ACHN (cell line): ENCODE measurements at places on chromosomes 3 and 15.

- no peak for DNase-seq
Observed at GRCh38 chr3:59425942-59426341, 376.1 kb upstream of the CFAP20DC start.

- DNase-seq: peak; percentile 24
Observed at GRCh38 chr3:46943237-46944187, 33.0 kb downstream of the CCDC12 start.

DNA sequence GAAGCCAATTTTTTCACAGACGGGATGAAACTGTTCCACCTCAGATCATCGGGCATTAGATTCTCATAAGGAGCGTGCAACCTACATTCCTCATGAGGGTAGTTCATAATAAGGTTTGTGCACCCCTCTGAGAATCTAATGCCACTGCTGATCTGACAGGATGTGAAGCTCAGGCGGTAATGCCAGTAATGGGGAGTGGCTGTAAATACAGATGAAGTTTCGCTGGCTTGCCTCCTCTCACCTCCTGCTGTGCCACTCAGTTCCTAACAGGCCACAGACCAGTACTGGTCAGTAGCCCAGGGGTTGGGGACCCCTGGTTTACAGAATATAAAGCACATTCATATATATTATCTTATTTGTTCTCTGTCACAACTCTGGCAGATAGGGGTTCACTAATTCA, 2.1 kb upstream of the LIMD1 start:
- no peak for DNase-seq

- DNase-seq: no peak
Observed at GRCh38 chr3:78734048-78734637, 1033.7 kb downstream of the ROBO1 start.

GRCh38 chr15:62631076-62631724, 411.3 kb upstream of the TPM1 start:
- no peak for DNase-seq

DNA sequence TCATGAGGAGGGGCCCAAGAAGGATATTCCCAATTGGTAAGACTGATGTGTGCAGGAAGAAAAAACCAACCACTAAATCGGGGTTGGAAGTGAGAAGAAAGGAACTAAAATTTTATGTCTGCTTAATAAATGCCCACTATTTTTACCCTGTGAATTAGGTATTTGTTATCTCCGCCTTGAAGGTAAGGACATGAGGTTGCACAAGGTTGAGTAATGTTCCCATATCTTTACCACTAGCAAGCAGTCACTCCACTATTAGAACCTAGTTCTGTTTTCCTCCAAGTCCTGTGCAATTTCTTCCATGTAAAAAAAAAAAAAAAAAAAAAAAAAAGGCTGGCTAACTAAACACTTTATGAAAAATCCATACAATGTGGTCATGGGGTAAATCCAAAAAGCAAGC, 318.5 kb upstream of the SLCO3A1 start:
- DNase-seq: no peak

GRCh38 chr15:94324835-94325767, 93.7 kb downstream of the MCTP2 start:
- DNase-seq: no peak

DNA sequence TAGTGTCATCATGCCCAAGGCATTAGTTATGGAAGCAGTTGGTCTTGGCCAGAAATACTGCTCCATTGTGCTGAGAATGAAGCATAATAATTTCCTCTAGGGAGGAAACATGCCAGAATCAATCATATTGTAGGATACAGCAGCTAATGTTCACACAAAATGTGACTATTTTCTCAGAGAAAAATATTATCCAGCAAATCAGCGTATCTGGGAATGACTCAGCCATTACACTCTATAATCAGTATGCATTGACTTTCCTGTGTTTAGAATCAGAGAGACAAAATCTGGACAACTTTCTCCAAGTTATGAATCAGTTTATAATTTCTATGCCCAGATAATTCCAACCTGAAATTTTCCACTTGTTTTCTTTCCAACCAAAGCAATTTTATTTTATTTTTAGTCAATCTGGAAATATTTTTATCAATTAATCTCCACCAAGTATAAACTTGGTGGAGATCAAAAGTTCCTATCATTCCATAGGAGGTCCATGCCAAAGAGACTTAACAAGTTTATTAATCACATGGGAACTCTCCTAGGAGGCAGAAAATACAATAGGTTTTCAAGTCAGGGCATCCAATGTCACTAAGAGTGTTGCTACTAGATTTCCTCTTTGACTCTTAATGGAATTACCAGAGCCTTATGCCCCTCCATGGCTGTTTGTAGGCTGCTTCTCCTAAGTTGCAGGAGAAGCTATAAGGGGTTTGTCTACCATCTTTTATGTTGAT, 36.4 kb downstream of the SUCNR1 start:
- no peak for DNase-seq

GRCh38 chr3:195407531-195408409, 35.0 kb downstream of the ACAP2 start:
- no peak for DNase-seq

GRCh38 chr15:89835176-89835564, 20.5 kb upstream of the ANPEP start:
- no peak for DNase-seq

GRCh38 chr3:165464736-165465135, 268.6 kb upstream of the SLITRK3 start:
- DNase-seq: no peak

- DNase-seq: no peak
Observed at GRCh38 chr15:101613130-101614000, 38.8 kb downstream of the TM2D3 start.

GRCh38 chr15:64071931-64072765, 21.5 kb downstream of the CIAO2A start:
- DNase-seq: peak; percentile 11

- DNase-seq: no peak
Observed at GRCh38 chr3:49412632-49413337, 562 bp downstream of the TCTA start.

- no peak for DNase-seq
Observed at GRCh38 chr3:58204720-58205119, 6.1 kb downstream of the DNASE1L3 start.

- peak; percentile 8 for DNase-seq
Observed at GRCh38 chr3:107846279-107846852, 244.5 kb downstream of the CD47 start.

DNA sequence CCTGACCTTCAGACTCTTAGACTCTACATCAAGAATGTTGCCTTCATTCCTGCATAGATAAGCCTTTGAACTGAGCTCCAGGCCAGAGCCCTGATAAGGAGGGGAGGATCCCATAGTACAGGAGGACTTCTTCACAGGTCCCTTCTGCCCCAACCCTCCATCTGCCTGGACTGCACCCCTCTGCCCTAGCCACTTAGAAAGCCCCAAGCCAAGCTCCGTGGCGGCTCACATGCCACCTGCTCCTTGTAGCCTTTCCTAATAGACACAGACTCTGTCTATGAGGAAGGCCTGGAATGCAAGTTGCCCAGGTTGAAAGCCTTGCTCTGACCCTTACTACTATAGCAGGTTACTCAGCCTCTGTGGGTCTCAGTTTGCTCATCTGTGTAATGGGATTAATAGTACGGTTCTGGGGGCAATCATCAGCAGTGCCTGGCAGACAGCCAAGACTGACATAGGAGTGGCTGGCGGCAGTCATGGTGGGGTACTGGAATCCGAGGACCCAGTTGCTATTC, 11.6 kb downstream of the PCSK6 start:
- DNase-seq: no peak

DNA sequence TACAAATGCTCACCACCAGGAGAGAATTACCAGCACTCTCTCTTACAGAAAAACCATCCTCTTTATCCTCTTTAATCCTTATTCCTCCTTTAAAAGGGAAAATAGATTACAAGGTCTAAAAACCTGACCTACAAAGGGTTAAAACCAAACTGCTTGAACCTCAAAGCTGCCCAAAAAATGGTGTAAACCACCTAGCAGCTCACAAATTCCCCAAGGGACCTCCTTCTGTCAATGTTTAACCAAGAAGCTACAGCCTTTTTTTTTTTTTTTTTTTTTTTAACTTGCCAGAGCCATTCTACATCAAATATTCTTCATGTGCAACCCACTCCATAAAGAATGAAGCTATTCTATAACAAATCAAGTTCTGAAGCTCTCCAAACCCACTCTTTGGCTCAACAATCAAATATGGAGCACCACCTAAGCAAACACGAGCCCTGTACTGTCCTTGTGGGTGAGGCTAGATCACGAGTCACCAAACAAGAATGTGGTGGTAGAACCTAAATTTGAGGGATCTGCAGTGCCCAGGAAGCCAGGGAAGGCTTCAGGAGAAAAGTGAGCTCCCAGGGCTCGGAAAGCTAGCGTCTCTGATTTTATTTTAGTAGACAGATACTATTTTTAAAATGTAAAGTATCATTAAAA, 20.1 kb downstream of the OSBPL10 start:
- DNase-seq: peak; percentile 81

DNA sequence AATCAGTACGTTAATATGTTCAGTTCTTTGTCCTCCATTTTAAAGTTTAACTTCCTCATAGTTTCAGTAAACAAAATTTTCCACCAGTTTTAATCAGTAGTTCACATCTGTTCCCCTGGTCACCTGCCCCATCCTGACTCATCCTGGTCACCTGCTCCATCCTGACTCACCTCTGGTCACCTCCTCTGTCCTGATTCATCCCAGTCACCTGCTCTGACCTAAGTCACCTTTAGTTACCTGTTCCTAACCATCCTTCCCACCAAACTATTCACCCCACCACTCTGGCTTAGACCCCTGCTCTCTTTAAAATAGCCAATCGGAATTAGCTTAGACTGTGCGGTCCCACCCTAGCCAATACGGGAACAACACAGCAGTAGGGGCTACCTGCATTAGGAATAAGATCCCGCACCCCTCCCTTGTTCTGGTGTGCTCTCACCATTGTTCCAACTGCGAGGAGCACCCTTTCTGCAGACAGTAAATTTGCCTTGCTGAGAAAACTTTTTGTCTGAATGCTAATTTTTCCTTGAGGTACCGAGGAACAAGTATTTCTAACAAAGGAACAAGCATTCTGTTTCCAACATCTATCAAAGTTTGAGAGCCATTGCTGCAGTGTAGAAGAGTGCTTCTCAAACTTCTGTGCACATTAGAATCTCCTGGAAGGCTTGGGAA, 169.3 kb downstream of the ADAMTS17 start:
- DNase-seq: no peak

GRCh38 chr15:81901319-81901718, 144.5 kb downstream of the MEX3B start:
- DNase-seq: no peak

GRCh38 chr3:98209244-98209643, 42.7 kb downstream of the OR5H15 start:
- no peak for DNase-seq

GRCh38 chr3:172047567-172048115, 8.3 kb downstream of the FNDC3B start:
- DNase-seq: no peak

GRCh38 chr3:180117381-180118163, 80.8 kb upstream of the PEX5L start:
- no peak for DNase-seq
